Sigmoid colon (tissue), 7 donors: ENCODE measurements at places on chromosomes 11 and 22. TPM values are rescaled to one million over a fixed set of nuclear protein-coding genes. Genes with fewer than 3 reads are reported as not detected.

- no peak overlapping the region for H3K4me3 ChIP-seq
- no peak overlapping the region for H3K27ac ChIP-seq
- peaks cover 4% of the 10 kb centered on the region for H3K4me1 ChIP-seq
- H3K27me3 ChIP-seq, result no peaks in the 10 kb centered on the region
Measured at GRCh38 chr11:27179334-27179733, 138.7 kb downstream of the BBOX1 start.

- H3K27me3 ChIP-seq, result no peaks in the 10 kb centered on the region
- no peak for DNase-seq
- H3K4me3 ChIP-seq, result no peak overlapping the region
- H3K4me1 ChIP-seq, result peaks cover 23% of the 10 kb centered on the region
- no peak overlapping the region for H3K27ac ChIP-seq
Measured at GRCh38 chr11:30553521-30554110, 32.5 kb downstream of the MPPED2 start.

GRCh38 chr11:61611309-61611708 is 30.4 kb upstream of the SYT7 start:
- H3K27me3 ChIP-seq, result peaks cover 18% of the 10 kb centered on the region
- no peak for DNase-seq
- no peak overlapping the region for H3K27ac ChIP-seq

DNA sequence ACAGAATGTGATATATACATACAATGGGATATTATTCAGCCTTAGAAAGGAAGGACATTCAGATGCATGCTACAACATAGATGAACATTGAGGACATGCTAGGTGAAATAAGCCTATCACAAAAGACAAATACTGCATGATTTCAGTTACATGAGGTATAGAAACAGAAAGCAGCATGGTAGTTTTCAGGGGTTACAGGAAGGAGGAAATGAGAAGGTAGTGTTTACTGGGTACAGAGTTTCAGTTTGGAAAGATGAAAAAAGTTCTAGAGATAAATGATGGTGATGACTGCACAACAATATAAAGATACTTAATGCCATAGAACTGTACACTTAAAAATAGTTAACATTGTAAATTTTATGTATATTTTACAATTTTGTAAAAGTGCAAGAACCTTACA is 266.7 kb upstream of the C11orf87 start:
- no peaks in the 10 kb centered on the region for H3K4me1 ChIP-seq
- no peak for DNase-seq
- H3K4me3 ChIP-seq, result no peak overlapping the region
- H3K27ac ChIP-seq, result no peak overlapping the region
- no peaks in the 10 kb centered on the region for H3K27me3 ChIP-seq

DNA sequence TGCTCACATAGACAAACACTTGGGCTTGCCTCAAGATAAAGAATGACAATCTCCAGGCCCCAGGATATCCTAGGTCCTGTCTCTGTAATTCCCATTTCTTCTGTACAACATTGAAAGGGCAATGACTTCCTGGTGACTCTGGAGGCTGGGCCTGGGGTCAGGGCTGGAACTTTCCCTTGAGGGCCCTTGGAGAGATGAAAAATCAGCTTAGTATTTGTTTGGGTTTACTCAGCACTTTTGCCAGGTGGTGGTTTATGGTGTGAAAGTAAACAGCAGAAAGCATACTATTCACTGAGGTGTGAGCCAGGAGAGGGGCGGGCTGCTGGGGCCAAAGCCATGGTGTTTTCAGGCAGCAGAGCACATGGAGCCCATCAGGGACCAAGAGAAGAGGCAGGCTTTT is 214.7 kb upstream of the NARS2 start:
- no peak for DNase-seq
- H3K27me3 ChIP-seq, result no peaks in the 10 kb centered on the region
- H3K36me3 ChIP-seq, result no peaks in the 10 kb centered on the region
- H3K4me3 ChIP-seq, result no peak overlapping the region
- H3K4me1 ChIP-seq, result peaks cover 19% of the 10 kb centered on the region

GRCh38 chr11:3044004-3044403 is 13.2 kb downstream of the CARS1 start:
- peaks cover 65% of the 10 kb centered on the region for H3K4me1 ChIP-seq
- no peak overlapping the region for H3K4me3 ChIP-seq
- no peaks in the 10 kb centered on the region for H3K27me3 ChIP-seq
- peaks cover 21% of the 10 kb centered on the region for H3K36me3 ChIP-seq

GRCh38 chr11:119367661-119368120 is 13.8 kb downstream of the USP2 start:
- no peaks in the 10 kb centered on the region for H3K27me3 ChIP-seq
- no peak for DNase-seq
- H3K4me1 ChIP-seq, result peaks cover 76% of the 10 kb centered on the region
- H3K36me3 ChIP-seq, result no peaks in the 10 kb centered on the region
- no peak overlapping the region for H3K4me3 ChIP-seq

DNA sequence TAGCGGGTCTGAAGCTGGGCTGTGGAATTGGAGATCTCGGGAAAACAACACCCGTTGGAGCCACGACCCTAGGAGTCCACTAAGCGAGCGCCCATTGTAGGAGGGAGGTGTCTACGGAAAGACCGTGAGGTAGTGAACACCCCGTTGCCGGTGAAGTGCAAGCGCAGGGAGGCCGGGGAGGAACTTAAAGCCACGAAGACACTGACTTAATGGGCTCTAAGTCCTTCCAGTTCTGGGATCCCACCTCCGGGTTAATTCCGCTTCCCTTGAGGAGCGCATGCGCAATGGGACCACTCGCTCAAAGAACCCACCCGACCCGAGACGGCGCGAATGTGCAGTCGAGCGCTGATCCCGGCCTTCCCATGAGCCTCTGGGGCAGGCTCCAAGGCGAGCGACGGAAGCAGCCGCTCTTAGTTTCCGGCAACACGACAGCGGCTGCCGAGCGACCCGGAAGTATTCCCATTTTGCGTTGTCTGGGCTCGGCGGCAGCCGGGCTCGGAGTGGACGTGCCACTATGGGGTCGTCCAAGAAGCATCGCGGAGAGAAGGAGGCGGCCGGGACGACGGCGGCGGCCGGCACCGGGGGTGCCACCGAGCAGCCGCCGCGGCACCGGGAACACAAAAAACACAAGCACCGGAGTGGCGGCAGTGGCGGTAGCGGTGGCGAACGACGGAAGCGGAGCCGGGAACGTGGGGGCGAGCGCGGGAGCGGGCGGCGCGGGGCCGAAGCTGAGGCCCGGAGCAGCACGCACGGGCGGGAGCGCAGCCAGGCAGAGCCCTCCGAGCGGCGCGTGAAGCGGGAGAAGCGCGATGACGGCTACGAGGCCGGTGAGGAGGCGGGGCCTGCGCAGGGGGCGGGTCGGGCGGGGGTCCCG is at the start of gene SART1:
SART1 (plus strand) TSS at position 468 of the 874 bp plus-strand sequence; CDS start at position 515, 47 bp downstream.
- DNase-seq, result peak; percentile 99
- peak within 1 kb of the TSS; percentile 94 for H3K27ac ChIP-seq
- H3K4me1 ChIP-seq, result no peaks in the 10 kb centered on the region

The CLCF1 gene
- total RNA-seq, result 4.3 TPM

DNA sequence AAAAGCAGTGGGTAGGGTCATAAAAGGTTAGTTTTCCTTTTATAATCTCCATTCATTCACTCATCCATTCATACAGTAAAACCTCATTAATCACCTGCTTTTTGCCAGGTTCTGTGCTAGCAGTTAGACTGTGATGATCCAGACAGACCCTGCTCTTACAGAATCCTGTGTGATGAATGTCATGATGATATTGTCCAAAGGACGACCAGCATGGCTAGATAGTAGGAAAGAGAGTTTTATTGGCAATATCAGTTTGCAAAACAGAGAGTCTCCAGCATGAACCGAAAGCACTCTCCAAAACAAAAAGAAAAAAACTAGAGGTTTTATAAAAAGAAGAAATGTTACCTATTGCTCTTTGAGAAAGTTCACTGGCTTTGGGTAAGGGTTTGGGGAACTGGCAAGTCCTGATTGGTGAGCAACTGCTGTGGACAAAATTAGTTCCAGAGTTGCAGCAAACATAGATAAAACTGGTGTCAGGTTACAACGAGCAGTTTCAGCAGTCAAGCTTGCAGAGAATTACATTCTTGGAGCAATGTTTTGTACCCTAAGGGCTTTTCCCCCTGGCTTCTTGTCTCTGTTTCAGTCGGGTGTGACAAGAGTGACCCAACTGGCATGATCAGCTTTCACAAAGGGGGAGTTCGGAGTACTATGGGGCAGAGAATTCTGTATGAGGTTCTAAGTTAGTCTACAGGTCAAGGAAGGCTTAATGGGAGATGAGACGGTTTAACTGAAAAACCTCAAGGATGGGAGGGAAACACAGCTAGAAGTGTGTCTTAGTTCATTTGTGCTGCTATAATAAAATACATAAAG is 58.3 kb downstream of the HSD17B12 start:
- H3K27me3 ChIP-seq, result no peaks in the 10 kb centered on the region
- no peak overlapping the region for H3K4me3 ChIP-seq
- no peaks in the 10 kb centered on the region for H3K36me3 ChIP-seq
- no peak overlapping the region for H3K27ac ChIP-seq
- DNase-seq, result no peak

DNA sequence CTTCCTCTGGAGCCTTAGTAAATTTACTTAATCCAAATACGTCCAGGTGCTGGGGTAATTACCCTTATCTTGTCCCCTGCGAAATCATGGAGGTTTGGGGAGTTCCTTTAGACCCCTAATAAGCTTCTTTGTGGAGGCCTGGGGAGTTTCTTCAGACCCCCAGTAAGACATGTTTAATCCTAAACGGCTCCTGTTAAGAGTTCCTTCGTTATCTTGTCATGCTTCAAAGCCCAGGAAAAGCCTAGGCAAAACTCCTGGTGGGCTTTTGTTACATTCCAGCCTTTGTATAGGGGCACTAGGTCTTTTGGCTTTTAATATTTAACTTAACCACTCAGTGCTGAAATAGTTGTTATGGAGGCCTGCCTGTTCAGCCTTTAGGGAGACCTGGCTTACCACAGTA is 18.1 kb upstream of the PAMR1 start:
- no peak overlapping the region for H3K4me3 ChIP-seq
- H3K27ac ChIP-seq, result no peak overlapping the region
- no peaks in the 10 kb centered on the region for H3K27me3 ChIP-seq

GRCh38 chr11:133928628-133929059 is 28.1 kb downstream of the IGSF9B start:
- H3K4me3 ChIP-seq, result no peak overlapping the region
- peaks cover 65% of the 10 kb centered on the region for H3K36me3 ChIP-seq
- no peak for DNase-seq
- H3K27ac ChIP-seq, result peak overlapping the region; percentile 61
- no peaks in the 10 kb centered on the region for H3K4me1 ChIP-seq

- H3K36me3 ChIP-seq, result no peaks in the 10 kb centered on the region
- no peaks in the 10 kb centered on the region for H3K27me3 ChIP-seq
- H3K4me3 ChIP-seq, result no peak overlapping the region
- peaks cover 2% of the 10 kb centered on the region for H3K4me1 ChIP-seq
- H3K27ac ChIP-seq, result no peak overlapping the region
- no peak for DNase-seq
Measured at GRCh38 chr11:126159719-126160344, 51.6 kb downstream of the RPUSD4 start.

The FGF3 gene
- not detected for total RNA-seq

DNA sequence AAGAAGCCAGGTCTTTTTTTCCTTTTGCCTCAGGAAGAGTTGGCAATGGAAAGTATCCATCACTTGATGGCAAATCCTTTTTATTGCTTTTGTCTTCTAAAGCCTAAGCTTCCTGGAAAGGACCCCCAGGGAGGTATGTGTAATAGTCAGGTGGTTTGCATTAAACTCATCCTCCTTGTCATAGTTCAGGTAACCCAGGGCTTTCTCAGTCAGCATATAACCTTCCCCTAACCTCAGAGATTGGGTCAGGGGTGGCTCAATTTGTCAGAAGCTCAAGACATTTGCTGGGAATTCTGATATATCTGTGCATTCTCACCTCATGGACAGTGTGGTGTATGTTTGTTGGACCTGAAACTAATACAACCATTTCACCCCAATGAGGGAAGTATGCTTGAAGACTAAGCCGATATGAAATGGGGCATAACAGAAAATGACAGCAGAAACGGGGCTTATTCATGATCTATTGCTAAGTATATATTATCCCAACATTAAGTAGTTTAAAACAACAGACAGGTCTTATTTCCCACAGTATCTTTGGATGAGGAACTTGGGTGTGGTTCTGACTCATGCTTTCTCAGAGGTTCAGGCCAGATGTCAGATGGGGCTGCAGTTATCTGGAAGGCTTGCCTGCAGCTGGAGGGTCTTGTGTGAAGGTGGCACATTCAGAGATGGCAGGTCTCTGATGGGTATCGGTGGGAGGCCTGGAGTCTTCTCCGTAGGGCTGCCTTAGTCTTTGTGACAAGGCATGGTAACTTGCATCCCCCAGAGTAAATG is 135.8 kb upstream of the SPON1 start:
- no peak overlapping the region for H3K27ac ChIP-seq
- H3K4me1 ChIP-seq, result no peaks in the 10 kb centered on the region
- H3K27me3 ChIP-seq, result no peaks in the 10 kb centered on the region
- DNase-seq, result no peak

DNA sequence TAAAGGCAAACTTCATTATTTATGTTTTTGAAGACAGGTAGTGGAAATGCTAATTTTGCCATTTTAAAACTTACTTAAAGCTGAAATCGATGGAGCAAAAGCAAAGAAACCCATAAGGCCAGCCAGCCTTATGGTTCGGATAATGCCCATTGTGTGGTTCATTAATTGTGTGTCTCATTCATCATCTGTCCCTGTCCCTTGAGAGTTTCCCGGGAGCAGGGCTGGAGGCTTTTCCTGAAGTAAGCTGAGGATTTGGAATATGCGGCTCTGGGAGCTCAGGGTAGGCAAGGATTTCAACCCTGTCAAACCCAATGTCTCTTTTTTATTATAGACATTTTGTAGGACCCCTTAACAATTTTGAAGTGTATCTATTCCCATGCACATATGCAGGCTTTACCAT is 790.0 kb upstream of the KIRREL3 start:
- H3K36me3 ChIP-seq, result no peaks in the 10 kb centered on the region
- H3K27me3 ChIP-seq, result no peaks in the 10 kb centered on the region
- H3K27ac ChIP-seq, result no peak overlapping the region
- H3K4me1 ChIP-seq, result no peaks in the 10 kb centered on the region

DNA sequence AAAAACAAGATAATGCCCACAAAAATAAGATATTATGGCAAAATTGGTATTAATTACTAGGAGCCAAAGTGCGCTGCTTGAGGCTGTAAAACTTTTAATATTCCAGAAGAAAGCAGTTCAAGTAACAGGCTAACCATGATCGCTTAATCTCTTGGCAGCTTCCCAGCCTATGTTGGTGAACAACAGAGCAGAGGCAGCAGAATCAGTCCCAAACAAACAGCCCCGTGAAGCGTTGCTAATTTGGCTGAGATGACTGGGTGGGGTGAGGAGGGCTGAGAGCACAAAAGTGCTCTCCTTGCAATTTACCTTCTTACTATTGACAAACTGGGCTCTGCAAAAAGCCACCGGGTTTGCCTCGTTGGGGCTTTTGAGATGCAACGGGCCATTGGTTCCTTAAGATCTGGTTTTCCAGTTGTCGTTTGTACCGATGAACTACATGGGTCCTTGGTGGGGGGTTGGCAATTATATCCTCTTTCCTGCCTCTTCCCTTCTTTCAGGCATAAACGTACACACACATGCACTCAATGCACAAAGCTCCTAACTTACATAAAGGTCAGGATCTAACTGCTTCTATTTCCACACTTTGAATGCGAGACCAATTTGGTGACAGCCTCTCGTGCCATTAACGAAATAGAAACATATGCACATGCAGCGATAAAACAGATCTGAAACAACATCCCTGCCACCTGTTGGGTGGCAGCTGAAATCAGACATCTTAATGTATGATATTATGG is 407.6 kb upstream of the CADM1 start:
- no peak for DNase-seq
- H3K36me3 ChIP-seq, result no peaks in the 10 kb centered on the region
